ENCODE measurements at places on chromosomes 16 and 17.

DNA sequence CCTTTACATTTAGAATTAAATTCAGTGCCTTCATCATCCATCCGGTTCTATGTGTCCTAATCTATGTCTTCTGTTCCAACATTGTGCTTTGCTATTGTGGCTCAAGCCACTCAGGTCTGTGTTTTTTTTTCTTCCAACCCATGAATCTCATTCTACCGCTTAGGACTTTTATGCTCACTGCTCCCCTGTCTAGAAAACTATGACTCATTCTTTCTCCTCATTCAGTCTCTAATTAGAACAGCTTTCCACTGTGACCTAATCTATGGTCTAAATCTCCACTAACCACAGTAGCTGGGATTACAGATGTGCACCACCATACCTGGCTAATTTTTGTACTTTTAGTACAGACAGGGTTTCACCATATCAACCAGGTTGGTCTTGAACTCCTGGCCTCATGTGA lies 418.7 kb downstream of the KCNJ2 start:
- no peak for DNase-seq

- peak; percentile 47 for DNase-seq
Measured at GRCh38 chr16:56610017-56610608, 1.7 kb downstream of the MT2A start.

- DNase-seq = no peak
Measured at GRCh38 chr17:8828517-8828875, 29.3 kb upstream of the MFSD6L start.

GRCh38 chr17:60102632-60103096 lies 23.9 kb upstream of the HEATR6 start:
- DNase-seq = peak; percentile 40

DNA sequence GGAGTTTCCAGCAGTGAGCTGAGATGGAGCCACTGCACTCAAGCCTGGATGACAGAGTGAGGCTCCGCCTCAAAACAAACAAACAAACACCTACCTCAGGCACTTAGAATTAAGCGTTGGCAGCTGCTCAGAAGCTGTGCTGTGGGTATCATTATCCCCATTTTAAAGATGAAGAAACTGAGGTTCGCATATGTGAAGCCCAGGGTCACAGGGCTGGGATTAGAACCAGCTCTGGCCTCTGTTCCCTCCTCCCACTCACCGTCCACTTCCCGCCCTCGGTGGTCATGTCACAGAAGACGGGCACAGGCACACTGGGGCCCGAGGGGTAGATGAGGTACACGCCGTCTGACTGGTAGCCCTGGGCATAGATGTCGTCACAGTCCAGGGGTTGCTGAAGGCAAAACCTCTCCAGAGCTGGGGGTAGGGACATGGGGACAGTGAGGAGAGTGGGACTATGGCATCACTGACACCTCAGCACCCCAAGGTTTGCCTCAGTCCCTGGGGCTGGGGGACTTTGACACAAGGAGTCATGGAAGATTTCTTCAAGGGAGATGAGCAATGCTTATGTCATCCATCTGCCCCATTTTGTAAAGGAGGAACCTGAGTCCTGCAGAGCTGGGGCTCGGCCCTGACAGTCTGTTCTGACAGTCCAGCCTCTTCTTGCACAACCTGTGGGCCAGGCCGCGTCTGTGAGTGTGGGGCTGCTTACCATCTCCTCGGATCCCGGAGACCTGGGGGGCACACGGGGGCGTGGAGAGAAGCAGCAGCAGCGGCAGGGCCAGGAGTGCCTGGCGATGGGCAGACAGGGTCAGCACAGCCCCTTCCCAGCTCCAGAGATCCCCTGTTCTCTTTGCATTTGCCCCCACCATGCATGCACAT lies 700 bp downstream of the MFAP4 start:
- no peak for DNase-seq

DNA sequence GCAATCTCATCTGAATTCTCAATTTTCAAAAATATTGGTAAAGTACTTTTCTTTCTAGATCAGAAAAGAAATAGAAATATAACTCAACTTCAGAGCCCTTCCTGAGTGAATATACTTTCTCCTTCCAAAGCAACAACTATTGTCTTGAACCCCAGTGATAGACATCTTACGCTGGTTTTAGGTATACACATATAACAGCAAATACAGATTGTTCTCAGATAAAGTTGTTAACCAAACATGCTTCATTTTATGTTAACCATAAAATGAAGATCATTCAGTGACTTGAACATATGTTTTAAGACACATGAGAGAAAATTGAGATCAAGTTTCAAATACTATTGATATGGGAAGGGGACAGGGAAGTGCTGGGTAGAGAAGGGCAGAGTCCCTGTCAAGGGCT lies 53.7 kb upstream of the C17orf78 start:
- DNase-seq = no peak

Measured in activated naive CD4-positive, alpha-beta T cell treated with anti-CD3 and anti-CD28 coated beads, Interleukin-2, amount 10 ng/mL, durations not matched to agents 7 days and 5 days (primary cell).